ENCODE measurements at places on chromosomes 6 and 20. TPM values are rescaled to one million over a fixed set of nuclear protein-coding genes. Genes with fewer than 3 reads are reported as not detected.

Gene RNF182
- total RNA-seq = 9.7 TPM

Gene HECA
- 13.4 TPM for total RNA-seq

Gene TGM2
- 594 TPM for total RNA-seq

Gene TGM6
- not detected for total RNA-seq

Gene RIMS1
- 2.3 TPM for total RNA-seq

Gene NOX3
- total RNA-seq = not detected

Gene ZDHHC14
- 6.0 TPM for total RNA-seq

Gene CALHM5
- total RNA-seq = 12.1 TPM

Gene PDE7B
- 53.1 TPM for total RNA-seq

Gene FAM83D
- total RNA-seq = 7.8 TPM

Gene CALHM6
- total RNA-seq = 1.5 TPM

Gene AKAP12
- 45.4 TPM for total RNA-seq

Gene ZC2HC1B
- total RNA-seq = not detected

Gene OLIG3
- not detected for total RNA-seq

Gene PSMA7
- 196 TPM for total RNA-seq

Gene SIRPG
- total RNA-seq = not detected

Gene JARID2
- 8.2 TPM for total RNA-seq

Gene R3HDML
- not detected for total RNA-seq

Gene XKR7
- not detected for total RNA-seq

Gene CD40
- 8.8 TPM for total RNA-seq

Gene TSHZ2
- total RNA-seq = 3.1 TPM

Gene TNNC2
- 0.39 TPM for total RNA-seq

Gene ZNF217
- 19.8 TPM for total RNA-seq
